Stimulated activated CD8-positive, alpha-beta memory T cell treated with anti-CD3 and anti-CD28 coated beads, Interleukin-4, amount 100 ng/mL, for 24 hours (primary cell): ENCODE measurements at places on chromosomes 16 and 17.

- no peak for DNase-seq
Measured at GRCh38 chr17:76487451-76488192, 13.6 kb downstream of the RHBDF2 start.

DNA sequence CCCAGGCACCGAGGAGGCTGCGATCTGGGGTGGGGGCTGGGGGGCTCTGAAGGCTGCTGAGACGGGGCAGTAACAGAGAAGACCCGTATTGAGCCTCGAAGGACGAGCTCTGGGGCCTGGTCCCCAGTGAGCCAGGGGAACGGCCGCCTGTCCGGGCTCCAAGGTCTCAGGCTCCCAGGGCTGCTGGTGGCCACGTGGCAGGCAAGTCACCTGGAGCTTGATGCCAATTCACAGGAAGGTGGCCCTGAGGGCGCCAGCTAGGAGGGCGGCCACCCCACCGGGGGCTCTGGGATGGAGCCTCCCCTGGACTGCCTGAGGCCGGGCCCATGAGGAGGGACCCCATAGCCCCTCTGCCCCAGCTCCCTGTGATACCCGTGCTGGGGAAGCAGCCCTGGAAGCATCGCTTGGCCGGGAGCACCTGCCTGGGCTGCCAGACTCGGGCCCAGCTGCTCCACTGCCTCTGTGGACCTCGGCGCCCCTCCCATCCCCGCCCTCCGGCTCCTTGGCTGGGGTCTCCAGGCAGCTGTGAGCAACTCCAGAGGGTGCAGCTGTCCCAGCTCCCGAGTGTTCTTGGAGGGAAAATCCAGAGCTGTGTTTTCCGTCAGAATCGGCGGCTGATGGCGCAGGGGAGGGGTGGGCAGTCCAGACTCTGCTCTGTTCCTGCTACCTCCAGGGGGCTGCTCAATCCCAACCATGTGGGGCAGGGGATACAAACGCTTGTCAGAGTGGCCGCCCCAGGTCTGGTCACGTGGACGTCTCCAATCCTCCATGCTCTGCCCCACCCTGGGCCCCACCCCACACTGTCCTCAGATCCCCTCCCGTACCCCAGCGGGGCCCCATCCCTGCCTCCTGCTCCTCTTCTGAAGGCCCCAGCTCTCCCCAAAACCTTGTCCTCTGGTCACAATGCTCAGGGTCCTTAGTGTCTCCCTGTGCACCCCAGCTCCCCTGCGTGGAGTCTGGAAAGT is 67.2 kb upstream of the GNG13 start:
- DNase-seq, result no peak

DNA sequence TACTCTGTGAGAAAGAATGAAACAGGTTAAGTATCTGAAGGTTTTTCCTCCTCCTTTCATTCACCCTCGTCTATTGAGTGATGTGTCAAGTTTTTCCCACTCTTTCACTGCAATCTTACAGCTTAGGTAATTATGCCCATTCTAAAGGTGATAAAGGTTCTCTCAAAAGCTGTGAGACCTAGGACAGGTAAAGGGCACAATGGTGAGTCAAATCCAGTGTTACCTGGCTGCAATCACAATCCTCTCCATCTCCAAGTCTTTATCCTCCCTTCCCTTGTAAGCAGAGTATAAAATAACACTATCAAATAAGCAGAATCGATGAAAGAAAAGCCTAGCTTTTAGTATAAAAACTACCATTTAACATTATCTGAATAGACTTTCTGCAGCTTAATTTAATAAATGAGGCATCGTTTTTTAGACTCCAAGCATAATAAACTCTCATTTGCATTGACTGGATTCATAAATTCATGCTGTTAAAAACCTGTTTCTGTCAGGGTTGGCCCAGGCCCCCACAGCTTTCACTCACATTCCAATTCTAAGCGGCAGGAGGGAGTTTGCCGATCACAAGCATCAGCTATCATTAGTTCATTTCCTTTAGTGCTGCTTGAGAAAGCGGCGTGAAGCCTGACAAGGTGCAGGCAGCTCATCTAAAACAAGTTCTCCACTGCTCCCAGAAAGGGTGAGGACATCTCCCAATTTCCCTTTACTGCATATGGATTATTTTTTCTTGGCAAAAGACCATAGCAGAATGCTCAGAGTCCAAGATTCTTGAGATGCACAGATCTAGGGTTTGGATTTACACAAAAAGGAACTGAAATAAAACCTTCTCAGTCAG is 67.8 kb downstream of the CDH8 start:
- DNase-seq, result no peak

- DNase-seq, result no peak
Measured at GRCh38 chr17:56810343-56810742, 23.4 kb downstream of the C17orf67 start.

DNA sequence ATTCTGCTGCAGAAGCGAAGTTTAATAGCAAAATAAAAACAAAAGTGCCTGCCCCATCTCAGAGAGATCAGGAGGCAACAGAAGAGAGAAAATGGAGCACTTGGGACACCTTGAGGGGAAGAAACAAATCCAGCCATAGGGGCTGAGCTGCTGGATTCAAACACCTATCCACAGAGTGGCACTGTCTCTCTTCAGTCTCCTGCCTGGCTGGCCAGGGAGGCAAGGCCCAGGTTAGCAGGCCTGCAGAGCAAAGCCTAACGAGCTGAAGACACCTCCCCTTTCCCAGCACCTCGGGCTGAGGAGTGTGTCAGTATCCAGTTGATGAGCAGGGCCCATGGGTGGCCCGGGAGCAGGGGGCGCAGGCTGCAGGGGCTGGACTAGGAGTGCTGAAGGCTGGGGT is 8.8 kb upstream of the KRT31 start:
- DNase-seq, result no peak
